ENCODE measurements at places on chromosomes 3 and 15.

DNA sequence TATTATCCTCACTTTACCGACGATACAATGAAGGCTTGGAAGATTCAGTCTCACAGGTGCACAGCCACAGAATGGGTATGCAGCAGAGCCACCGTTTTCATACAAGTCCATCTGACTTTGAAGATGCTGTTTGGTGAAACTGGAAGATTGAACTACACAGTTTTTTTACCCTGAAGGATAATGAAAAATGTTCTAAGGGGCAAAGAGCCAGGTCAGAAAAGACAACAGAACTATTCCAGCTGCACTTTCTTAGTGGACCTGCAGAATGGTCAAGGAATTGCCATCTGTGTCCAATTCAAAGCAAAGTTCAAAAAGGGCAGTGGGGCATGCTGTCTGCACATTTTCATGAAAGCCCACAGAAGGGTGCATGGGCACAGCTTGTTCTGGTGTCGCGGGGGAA lies 127.6 kb upstream of the PDZRN3 start:
- DNase-seq: no peak

DNA sequence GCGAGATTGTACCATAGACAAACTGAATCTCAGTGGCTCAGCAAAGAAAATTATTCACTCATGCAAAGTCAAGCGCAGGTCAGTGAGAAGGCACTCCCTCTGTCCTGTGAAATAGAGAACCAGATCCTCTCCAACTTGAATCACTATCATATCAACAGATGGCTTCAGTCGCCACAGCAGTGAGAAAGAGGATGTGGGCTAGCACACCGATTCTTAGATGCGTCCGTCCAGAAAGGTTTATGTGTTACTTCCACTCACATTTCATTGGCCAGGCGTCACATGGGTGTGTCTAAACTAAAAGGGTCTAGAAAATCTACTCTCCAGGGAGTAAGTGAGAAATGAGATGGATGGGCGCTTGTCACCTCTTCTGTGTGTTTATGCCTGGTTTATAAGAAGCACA lies 141.6 kb upstream of the KBTBD8 start:
- DNase-seq: no peak

- DNase-seq: no peak
Measured at GRCh38 chr3:72398781-72399180, 449.5 kb downstream of the SHQ1 start.

- DNase-seq: no peak
Measured at GRCh38 chr15:32899126-32899596, 181.4 kb downstream of the GREM1 start.

GRCh38 chr15:66017000-66017399 lies 147.7 kb downstream of the RAB11A start:
- DNase-seq: no peak

Measured in fibroblast of upper back skin (primary cell).